ENCODE measurements at places on chromosomes 3 and 15. TPM values are rescaled to one million over a fixed set of nuclear protein-coding genes. Genes with fewer than 3 reads are reported as not detected.

DNA sequence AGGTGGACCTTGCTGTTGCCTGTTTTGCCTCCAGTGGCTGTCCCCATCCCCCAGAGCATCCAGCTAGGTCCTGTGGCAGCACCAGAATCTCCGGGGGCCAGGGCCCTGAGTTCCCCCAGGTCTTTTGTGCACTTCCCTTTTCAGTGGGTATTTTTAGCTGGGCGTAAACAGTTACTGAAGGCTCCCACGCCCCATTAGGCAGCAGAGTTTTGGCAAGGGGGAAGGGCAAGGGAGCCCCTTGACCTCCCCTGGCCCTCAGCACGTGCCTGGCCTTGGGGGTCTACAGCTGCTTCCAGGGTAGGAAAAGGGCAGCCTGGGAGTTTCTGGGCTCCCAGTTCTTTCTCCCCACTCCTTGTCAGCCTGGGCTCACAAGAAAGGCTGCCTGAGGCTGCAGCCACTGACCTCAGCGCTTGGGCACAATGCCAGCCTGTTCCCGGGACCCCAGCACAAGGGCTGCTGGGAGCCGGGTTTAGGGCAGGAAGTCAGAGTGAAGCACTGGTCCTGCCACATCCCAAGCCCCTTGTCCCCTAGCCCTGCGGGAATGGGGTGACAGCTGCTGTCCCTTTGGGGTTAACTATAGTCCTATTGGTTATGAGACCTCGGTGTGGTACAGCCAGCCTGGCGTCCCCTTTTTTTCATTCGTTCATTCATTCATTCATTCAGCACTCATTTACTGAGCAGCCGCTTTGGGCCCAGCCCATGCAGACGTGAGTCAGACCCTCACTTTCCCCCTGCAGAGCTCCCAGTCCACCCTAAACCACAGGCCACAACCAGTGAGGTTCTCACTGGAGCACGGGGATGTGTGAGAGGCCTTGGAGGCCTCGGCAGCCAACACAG, 8.4 kb downstream of the CSK start:
- peak; percentile 73 for DNase-seq

DNA sequence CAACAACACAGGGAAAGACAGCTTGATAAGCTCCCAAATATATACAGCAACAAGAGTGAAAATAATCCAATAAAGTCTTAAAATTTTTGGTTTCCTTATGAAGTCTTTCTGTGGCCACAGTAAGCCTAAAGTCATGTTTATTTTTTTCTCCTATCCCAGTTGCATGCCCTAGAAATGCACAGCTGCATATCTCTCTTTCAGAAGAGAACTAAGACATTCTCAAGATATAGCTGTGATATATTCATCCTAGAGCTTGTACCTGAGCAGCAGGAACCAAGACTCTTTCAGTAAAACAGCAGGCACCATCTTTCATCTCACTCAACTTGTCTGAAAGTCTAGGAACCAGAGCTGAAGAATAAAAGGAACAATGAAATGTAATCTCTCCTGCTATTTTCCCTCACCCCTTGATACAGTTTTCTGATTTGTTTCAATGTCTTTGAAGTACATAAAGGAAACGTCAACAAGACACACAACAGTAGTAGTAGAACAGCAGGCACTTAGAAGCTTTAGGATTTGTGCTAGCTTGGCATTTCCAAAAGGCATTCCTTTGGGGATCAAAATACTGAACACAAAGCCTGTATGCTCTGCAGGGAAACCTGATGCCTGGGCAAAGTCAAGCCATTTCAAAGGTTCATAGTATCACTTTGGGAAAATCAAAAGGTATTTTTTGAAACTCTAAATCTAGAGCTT, 536.8 kb downstream of the PYDC2 start:
- DNase-seq, result no peak

ALG1L2 gene
- total RNA-seq, result not detected

- DNase-seq, result no peak
These were observed 1.5 kb upstream of the SPSB4 start for GRCh38 chr3:141049681-141050080.

TIPIN gene
- total RNA-seq, result 12.1 TPM

NPHP3 gene
- total RNA-seq, result 51.7 TPM

GRCh38 chr3:167030082-167030725, 349.9 kb downstream of the ZBBX start:
- no peak for DNase-seq

GRCh38 chr3:156206157-156206556, 85.8 kb downstream of the KCNAB1 start:
- DNase-seq, result no peak

GRCh38 chr15:68344600-68344999, 67.1 kb downstream of the FEM1B start:
- no peak for DNase-seq

DNA sequence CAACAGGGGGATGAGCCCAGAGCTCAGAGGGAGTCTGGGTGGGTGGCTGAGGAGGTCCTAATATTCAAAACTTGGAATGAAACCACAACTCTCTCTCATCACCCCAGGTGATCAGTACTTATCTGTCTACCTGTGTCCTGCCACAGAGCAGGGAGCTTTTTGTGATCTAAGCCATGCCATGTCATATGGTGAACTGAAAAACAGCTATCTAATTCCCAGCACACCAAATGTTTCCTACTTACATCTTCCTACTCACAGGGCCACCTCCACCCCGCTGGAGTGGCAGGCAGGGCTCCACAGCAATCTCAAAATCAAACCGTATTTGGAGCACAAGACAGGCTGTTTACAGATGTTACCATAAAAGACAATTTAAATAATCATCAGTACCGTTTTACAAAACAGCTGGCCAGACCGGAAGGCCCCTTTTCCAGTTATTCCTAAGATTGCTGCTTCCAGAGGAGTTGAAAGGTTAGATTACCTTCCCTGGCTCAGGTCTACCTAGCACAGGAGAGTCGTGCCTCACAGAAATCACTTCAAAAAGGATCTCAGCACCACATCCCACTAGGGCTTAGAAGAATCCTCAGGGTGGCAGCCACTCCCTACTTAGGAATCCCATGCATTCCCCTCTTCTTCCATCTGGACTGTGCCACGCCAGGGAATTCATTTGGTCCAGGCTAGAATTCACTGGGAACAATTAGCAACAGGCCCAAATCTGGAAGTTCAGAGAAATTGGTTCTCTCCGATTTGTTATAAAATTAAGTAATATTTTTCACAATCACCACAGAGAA, 226.6 kb upstream of the IL12A start:
- DNase-seq, result no peak

GRCh38 chr3:154324919-154325318, 632 bp upstream of the DHX36 start:
- no peak for DNase-seq

GUCA1C gene
- total RNA-seq, result not detected

DNA sequence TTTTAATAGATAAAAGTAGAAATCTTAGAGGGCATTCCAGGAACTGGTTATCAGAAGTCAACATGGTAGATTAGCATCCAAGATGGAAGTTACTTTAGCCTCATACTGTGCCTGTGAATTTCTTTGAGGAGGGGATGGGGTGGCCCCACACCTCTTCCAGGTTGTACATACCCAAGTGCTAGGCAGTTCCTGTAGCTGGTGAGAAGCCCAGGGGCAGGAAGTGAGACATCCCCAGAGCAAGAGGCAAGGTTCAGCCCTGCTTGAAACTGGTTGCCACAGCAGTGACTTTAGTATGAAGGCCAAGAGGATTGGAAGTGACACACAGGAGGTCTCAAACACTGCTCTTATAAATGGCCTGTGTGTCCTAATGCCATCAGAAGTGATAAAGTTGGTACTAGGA, 11.9 kb downstream of the GTPBP8 start:
- no peak for DNase-seq

HESX1 gene
- not detected for total RNA-seq

- DNase-seq, result no peak
These were observed 36.6 kb downstream of the ATP2B2 start for GRCh38 chr3:10468613-10469354.

KY gene
- total RNA-seq, result 4.0 TPM

GRCh38 chr15:99631255-99631654, 65.5 kb downstream of the MEF2A start:
- no peak for DNase-seq

ANKRD63 gene
- total RNA-seq, result 0.28 TPM

GRCh38 chr3:58260261-58260731, 22.7 kb downstream of the ABHD6 start:
- DNase-seq, result no peak

IL12A gene
- not detected for total RNA-seq

TMEM40 gene
- not detected for total RNA-seq

OR4F6 gene
- not detected for total RNA-seq

Measured in uterus (tissue), 4 donors.